ENCODE measurements at places on chromosomes 4 and X.

GRCh38 chrX:71098951-71099506 lies 3.4 kb downstream of the FOXO4 start:
- DNase-seq, result no peak

GRCh38 chr4:85932500-85933290 lies 427.2 kb downstream of the MAPK10 start:
- no peak for DNase-seq

DNA sequence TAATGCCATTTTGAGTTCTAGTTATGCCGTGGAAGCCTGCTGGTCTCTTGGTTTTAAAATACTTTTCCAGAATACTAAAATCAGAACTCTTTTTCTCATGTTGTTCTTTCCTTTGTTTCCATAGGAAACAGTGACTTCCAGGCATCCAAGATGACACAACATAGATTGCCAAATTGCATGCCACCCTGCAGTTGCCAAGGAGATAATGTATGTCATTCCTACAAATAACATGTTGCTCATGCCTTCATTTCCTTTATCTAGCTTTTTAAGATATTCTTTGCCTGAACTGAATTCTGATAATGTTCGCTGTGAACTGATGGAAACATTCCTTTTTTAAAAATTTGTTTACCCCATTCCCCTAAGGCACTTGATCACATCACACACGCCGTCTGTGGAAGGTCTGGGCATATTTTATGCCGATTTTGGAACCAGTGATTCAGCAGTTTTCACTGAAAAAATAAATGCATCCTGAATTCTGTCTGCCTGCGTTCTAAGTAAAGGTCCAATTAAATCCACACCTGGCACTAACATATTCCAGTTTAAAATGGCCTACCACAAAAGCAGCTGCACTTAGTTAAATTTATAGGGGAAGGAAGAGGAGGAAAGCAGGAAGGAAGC lies 38.0 kb upstream of the COX7B2 start:
- no peak for DNase-seq

GRCh38 chr4:140653718-140654494 lies 85.1 kb upstream of the UCP1 start:
- DNase-seq, result no peak

DNA sequence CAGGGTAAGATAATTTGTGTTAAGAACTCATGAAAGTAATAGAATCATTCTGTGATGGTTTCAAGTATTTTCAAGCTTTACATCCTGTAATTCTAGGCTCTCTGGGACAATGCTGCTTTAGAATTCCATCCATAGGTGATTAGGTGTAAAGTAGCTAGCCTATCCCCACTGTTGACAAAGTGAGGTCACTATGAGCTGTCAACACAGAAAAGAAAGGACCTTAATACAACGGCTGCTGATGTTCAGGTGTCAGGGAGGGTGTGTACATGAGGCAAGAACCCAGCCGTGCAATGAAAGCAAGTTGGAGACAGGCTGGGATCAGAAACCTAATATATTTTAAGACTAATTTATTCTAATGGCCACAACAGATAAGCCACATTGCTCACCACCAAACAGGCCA lies 36.8 kb upstream of the SH3RF1 start:
- no peak for DNase-seq

DNA sequence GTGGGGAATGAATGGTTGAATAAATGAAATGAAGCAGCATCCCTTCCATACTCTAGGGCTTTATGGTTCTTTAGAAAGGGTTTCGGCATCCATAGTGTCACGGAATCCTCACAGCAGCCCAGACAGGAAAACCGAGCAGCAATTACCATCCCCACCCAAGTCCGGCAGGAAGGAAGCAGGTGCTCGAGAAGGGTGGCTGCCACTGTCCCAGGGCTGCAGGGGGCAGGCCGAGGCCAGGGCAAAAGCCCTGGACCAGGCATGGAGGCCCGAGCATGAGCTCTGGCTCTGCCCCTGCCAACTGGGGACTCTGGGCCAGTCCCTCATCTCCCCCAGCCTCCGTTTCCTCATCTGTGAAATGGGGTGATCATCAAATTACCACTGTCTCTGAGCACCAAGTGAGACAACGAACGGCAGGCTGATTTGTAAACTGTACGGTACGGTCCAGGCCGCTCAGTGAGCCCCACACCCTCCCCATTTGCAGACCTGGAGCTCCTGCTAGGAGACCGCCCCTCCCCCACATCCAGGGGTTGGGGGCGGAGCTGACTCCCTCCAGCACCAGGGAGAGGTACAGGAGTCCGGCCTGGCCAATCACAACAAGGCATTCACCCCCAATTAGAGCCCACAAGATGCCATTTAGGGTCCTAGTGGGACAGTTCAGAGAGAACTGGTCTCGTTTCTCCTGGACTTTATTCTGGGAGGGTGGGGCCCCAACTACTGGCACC lies 100.4 kb downstream of the WFS1 start:
- DNase-seq, result no peak

DNA sequence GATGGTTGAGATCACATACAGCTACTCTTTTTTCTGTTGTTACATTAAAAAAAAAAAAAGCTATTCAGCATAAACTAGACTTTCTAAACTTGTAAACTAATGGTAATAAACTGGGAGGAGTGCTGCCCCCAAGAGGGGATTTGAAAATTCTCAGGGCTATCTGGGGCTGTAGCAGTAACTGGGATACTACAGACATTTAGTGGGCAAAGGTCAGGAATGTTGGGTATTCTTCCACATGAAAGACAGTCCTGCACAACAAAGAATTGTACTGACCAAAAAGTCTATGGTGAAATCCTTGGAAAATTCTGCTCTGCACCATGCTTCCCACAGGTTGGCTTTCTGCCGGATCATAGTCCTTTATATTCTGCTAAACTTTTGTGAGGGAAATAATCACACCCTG lies 232.6 kb upstream of the BOD1L1 start:
- DNase-seq, result no peak

DNA sequence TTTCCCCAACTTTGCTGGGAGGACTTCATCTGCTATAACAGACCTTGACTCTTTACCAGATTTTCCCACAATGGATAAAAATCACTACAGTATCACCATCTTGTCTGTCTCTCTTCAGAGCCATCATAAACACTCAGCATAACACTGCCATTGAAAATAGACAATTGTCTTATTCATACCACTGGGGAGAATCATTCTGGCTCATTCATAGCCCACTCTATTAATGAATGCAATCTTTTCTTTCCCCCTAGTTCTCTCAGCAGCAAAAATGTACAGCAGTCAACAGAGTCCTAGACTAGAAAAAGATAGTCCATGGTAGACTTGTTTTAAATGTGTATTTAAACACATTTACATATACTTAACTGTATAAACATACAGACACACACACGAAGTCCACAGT lies 19.2 kb downstream of the SLC9A7 start:
- no peak for DNase-seq

- no peak for DNase-seq
Observed at GRCh38 chrX:41152221-41152620, 67.0 kb downstream of the USP9X start.

DNA sequence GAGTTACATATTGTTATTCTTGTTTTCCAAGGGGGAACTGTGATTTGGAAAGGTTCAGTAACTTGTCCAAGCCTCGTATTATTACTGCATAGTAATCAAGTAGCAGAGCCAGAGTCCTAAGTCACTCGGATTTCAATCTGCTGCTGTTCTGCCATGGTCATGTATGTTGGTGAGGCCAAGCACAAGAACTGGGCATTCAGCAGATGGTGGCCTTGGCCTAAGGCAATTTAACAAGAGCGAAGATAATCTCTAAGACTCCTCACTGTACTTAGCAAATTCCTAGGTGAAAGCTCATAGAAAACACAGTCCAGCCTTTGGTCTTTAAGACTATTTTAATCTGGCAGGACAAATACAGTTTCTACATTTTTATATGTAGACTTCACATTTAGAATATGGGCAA lies 64.8 kb downstream of the NDST3 start:
- DNase-seq, result no peak

- no peak for DNase-seq
Observed at GRCh38 chrX:93673869-93674271, at the start of gene FAM133A. FAM133A (plus strand) TSS chrX:93674206; CDS start chrX:93709420, 35,214 bp downstream.

GRCh38 chrX:22237479-22237878 lies 35.2 kb upstream of the CBLL2 start:
- DNase-seq, result no peak

- DNase-seq, result no peak
Observed at GRCh38 chr4:119984996-119985395, 81.7 kb downstream of the MAD2L1 start.

- no peak for DNase-seq
Observed at GRCh38 chr4:35399912-35400311, 844.4 kb downstream of the ARAP2 start.

DNA sequence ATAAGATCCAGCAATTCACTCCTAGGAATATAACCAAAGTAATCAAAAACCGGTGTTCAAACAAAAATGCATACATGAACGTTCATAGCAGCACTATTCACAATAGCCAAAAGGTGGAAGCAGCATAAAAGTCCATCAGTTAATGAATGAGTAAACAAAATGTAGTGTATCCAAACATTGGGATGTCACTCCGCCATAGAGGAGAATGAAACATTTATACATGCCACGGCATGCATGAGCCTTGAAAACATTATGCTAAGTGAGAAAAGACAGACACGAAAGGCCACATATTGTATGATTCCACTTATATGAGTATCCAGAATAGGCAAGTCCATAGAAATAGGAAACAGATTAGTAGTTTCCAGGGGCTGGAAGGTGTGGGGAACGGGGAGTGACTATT lies 11.0 kb upstream of the PDLIM3 start:
- DNase-seq, result no peak

DNA sequence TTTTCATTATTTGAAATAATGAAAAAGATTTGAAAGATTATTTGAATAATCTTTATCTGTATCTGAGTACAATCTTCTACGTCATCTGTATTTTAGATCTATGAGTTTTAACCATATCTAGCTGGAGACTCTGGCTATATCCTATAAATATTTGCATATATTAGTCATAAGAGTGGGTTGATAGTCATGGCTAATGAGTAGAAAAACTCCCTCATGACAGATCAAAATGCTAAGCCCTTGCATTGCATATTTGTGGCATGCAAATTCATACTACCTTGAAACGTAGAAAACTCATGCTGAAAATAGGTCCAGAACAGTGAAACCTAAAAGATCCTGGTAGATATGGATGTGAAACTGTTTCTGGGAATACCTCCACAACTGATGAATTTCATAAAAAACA lies 291.3 kb downstream of the GALNTL6 start:
- DNase-seq, result no peak

GRCh38 chr4:74539044-74539790 lies 94.3 kb downstream of the AREG start:
- DNase-seq, result no peak

DNA sequence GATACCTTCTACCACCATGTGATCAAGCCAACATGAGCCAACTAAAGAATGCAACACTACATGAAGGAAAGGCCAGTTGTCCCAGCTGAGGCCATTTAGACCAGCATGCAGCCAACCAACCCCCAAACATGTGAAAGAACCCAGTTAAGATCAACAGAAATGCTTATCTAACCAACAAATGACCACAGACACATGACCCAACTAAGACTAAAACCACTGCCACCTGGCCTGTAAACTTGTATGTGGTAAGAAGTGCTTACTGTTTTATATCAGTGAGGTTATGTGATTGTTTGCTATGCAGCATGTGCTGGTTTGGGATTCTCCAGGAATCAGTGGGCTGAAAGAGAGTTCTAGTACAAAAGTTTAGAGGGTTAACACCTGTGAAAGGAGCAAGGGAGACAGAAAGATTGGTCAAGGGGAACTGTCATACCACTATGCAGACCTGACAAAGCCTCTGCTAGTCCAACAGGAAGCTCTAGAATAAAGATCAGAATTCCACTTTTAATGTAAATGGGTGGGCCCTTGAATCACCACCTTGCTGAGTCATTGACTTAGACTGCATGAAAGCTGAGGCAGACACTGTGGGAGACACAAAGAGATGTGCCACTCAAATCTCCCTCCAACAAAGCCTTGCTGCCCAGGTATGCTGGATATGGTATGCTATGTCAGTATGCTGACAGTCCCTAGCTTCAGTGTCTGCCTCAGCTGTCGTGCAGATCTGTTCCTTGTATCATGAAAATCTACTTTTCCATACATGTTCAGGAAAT lies 6.1 kb upstream of the SH3D19 start:
- DNase-seq, result no peak

- DNase-seq, result no peak
Observed at GRCh38 chr4:150321113-150321512, 242.9 kb downstream of the DCLK2 start.

- no peak for DNase-seq
Observed at GRCh38 chrX:7085879-7086278, 61.6 kb upstream of the STS start.

- DNase-seq, result no peak
Observed at GRCh38 chr4:32180086-32180485, 1459.9 kb downstream of the PCDH7 start.

- no peak for DNase-seq
Observed at GRCh38 chr4:41475402-41475801, 62.6 kb upstream of the LIMCH1 start.

DNA sequence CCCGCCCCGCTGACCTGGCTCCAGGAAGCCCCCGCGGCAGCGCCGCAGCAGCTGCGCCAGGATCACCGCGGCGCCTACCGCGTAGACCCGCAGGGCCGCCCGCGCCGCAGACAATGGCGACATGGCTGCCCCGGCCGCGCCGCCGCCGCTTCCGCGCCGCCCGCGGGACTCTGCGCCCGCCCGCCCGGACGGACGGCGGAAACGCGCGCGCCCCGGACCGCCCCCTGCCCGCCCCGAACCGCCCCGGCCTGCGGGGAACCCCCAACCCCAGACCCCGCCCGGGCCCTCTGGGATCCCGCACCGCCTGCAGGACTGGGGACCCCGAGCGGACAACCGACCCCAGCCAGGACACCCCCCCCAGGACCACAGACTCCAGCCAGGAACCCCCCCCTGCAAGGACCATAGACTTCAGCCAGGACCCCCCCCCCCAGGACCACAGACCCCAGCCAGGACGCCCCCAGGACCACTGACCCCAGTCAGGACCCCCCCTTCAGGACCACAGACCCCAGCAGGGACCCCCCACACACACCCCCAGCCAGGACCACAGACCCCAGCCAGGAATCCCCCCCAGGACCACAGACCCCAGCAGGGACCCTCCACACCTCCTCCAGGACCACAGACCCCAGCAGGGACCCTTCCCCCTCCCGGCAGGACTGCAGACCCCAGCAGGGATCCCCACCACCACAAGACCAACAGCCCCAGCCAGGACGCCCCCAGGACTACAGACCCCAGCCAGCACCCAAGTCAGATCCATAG lies at the start of the genes DHRSX and ZBED1:
DHRSX (minus strand) TSS at position 174 of the 756 bp plus-strand sequence; CDS start at position 123, 51 bp downstream.
ZBED1 (minus strand) TSS at position 174 of the 756 bp plus-strand sequence. CDS start 10,257 bp downstream, outside the sequence.
- peak; percentile 43 for DNase-seq

DNA sequence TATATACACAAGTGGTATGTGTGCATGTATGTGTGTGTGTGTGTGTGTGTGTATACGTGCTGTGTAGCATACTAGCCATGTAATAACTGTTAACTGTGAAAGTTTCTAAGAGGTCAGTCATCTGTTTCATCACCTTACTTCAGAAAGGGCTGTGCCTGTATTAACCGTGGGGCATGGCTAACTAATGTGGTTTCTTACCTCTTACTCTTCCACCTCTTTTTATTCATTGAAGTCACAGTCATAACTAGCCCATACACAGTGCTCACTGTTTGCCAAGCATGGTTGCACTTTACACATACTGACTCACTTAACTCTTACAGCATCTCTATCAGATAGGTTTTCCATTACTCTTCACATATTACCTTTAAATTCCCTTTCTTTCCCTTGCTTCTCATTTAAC lies 23.7 kb upstream of the LRAT start:
- no peak for DNase-seq

GRCh38 chr4:79273915-79274314 lies 51.9 kb downstream of the NAA11 start:
- DNase-seq, result no peak
